Epithelial cell of proximal tubule (primary cell): ENCODE measurements at places on chromosomes 5 and 9.

DNA sequence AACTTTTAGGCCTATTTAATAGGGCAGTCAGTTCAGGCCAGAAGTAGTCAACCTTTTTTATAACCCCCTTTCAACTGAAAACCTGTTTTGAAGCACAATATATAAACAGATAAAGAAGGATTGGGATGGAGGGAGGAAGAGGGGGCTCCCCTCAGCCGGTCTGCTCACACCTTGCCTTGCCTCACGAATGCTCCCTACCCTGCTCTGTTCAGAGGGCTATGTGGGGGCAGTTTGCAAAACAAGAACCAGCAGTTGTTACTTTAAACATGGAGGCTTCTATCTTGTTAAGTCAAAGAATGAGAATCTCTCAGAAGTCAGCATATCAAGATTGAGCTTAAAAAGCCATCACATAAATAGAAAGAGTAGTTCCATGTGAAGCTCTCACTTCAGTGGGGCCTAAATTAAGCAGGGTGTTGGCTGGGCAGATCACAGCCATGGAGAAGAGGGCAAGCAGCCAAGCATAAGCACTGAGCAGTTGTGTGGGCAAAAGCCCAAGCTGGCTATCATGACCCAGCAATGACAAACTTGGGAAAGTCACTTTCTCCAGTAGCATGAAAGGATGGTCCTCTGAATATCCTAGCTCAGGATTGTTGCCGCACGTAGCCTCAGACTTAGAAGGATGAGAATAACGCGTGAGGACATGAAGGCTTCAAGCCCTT lies 70.6 kb downstream of the ALDH1A1 start:
- DNase-seq, result no peak

DNA sequence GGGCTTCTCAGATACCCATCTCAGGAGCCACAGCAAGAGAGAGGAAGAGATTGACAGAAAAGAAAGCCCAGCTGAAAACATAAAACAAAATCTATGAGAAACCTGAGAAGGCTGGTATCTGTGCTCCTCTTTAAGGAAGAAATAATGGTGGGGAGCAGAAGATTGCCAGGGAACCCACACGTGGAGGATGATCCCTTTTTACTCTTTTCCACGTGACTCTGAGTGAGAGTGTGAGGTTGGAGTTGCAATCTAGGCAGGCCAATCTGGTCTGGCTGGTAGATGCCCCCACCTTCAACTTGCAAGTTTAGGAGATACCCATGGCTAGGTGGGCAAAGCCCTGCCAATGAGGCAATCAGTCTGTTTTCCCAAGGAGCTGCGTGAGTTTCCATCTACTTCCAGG lies 202.3 kb downstream of the TENT4A start:
- no peak for DNase-seq

GRCh38 chr9:86077276-86077675 lies 22.1 kb downstream of the GOLM1 start:
- DNase-seq, result no peak

DNA sequence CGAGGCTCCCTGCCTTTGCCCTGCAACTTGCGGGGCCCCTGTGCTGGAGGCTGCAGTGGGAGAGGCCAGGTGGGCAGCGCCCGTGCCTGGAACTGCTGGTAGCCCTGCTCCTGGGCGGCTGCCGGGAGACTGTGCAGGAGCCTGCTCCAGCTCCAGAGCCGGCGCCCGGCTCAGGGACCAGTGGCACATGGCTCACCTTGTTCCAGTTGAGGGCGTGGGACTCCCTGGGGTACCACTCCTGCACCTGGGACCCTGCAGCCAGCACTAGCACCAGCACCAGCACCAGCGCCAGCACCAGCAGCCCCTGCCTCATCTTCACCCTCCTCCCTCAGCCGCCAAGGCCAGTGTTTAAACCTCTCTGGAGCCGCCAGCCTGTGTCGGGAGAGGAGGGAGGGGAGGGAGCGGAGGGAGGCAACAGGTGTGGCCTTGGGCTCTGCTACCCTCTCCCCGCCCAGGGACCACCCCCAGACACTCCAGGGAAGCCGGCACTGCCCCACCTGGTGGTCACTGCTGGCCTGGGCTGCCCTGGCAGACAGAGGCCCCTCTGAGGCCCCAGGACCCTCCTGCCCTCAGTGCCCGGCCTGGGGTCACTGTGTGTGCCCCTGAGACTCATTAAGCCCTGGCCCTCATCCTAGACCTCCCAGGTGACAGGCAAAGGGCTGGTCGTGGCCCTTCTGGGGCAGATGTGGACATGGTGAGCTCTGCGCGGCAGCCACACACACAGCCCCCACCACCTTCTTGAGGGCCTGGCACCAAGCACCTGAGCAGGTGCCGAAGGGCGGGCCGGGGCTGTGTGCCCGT lies at the start of gene LCN10:
Gene LCN10 (minus strand): TSS at position 350 of the 801 bp plus-strand sequence. CDS start 37 bp downstream, at position 313.
- no peak for DNase-seq

- DNase-seq, result no peak
Measured at GRCh38 chr5:125775896-125776295, 647.3 kb upstream of the GRAMD2B start.

DNA sequence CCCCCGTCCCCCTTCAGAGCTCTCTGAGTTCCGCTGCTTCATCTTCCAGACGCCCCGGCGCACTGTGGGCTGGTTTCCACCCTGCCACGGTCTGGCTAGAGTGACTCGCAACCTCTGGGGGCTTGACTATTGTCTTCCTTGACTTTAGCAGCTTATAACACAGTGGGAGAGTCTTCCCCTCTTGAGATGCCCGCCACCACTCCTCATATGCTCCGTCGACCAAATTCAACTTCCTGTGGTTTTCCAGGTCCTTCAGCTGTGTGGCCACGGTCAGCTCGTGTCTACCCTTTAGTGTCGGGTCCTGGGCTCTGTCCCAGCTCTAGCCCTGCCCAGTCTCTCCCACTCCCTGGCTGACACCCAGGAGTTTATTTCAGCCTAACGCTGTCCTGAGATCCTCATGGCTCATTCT lies 28.2 kb upstream of the NCS1 start:
- no peak for DNase-seq

DNA sequence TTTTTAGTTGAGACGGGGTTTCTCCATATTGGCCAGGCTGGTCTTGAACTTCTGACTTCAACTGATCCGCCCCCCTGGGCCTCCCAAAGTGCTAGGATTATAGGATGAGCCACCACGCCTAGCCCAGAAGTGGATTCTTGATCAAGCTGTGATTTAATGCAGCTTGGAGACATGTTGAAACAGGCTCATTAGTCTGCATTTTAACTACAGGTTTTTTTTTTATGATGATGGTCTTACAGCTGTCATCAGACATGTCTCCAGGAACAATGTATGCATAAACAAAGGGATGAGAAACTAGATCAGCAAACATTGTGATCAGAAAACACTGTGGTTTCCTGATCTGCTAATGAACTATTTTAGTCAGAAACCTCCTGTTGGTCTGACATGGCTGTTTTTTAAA lies 30.0 kb upstream of the PLPP1 start:
- DNase-seq, result no peak

GRCh38 chr5:154015071-154015693 lies 23.5 kb downstream of the FAM114A2 start:
- no peak for DNase-seq
